ENCODE measurements at places on chromosomes 1 and 21.

DNA sequence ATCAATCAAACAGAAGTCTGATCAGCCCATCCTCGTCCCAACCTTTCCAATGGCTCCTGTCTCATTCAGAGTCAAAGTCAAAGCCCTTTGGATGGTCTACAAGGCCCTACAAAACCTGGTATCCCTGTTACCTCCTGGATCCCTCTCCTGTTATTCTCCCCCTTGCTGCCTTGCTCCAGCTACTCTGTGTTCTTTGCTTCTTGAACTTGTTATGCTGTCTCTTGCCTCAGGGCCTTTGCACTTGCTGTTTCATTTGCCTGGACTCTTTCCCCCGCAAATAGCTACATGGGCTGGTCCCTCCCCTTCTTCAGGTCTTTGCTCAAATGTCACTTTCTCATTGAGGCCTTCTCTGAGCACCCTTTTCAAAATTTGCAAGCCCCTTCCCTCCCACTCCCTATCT, 1.4 kb upstream of the CSF3R start:
- DNase-seq = no peak

- no peak for DNase-seq
These were observed 16.2 kb downstream of the MTOR start for GRCh38 chr1:11245904-11246719.

GRCh38 chr1:65175171-65176055, 27.4 kb downstream of the AK4 start:
- no peak for DNase-seq

DNA sequence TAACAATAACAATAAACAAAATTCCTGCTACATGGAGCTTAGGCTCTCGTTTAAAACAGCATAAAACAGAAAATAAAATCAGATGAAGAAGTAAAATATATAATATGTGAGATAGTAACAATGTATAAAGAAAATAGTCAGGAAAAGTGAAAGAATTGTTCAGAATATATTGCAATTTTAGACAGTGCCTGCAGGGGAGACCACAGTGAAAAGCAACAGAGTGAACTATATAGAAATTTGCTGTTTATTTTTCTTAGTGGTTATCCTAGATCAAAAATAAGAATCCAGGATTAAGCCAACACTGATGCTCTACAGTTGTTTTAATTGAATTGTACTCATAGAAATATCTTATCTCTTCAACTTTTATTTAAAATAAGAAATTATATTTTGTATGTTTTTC, 1639.0 kb upstream of the B3GALT2 start:
- DNase-seq = no peak

DNA sequence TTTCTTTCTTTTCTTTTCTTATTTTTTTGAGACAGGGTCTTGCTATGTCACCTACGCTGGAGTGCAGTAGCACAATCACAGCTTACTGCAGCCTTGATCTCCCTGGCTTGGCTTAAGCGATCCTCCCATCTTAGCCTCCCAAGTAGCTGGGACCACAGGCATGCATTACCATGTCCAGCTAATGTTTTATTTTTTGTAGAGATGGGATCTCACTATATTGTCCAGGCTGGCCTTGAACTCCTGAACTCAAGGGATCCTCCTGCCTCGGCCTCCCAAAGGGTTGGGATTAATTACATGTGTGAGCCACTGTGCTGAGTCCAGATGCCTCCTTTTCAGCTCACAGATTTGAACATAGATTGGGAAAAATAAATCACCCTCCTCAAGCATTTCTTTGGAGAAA, 95.7 kb downstream of the UROD start:
- no peak for DNase-seq

DNA sequence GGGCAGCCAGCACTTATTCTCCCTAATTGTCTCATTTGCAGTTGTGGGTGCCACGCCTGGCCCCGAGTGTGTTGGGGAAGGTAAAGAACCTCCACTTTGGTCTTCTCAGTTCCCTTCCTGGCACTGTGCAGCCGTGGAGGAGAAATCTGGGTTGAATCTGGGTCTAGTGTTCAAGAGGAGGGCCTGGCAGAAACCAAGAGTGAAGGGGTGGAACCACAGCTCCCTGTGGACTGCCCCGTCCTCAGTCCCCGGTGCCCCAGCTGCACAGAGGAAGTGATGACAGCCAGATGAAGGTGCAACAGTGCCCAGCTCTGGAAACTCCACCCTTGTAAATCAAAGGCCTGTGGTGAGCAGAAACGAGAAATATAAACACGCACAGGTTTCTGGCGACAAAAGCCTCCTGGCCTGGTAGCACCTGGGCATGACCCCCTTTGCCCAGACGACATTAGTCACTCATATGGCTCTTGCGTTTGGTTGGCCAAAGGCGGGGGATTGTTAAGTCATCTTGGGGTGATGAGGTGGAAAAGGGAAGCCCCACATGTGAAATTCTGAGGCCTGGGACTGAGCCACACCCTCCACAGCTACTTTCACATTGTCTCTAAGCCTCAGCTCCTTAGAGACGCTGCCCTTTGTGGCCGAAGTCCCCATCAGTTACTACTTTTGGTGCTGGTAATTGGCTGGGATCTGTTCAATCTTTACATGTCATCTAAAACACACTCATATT, 4.2 kb upstream of the ECE1 start:
- DNase-seq = no peak

DNA sequence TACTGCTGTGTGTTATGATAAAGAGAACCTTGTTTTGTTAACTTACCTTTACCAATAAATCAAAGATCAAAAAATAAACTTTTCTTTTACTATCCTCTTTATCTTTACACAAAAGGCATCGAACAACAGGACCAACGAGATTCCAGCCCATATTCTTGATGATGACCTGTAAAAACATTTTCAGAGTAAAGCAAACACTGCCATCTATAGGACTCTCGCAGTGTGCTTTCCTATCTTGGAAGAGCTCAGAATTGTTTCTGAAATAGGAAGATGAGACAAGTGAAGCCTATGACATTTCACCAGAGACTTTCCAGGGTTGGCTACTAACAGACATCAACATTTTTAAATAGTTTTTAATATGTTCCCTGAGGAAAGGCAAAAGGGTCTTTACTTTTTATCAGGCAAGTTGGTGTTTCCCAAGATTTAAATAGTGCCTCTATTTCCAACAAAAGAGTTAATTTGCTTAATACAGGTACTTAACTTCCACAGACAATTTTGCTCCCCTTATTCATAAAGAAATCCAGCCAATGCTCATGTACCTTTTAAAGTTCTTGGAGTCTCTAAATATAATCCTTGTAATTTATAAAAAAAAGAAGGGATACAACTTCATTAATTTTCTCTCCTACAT, 7.3 kb downstream of the GLMN start:
- DNase-seq = no peak

- no peak for DNase-seq
These were observed 80.3 kb downstream of the PCNX2 start for GRCh38 chr1:233215135-233215760.

- DNase-seq = no peak
These were observed 276.1 kb downstream of the PTBP2 start for GRCh38 chr1:96997717-96998116.

GRCh38 chr1:186819563-186819962, 9.2 kb upstream of the PLA2G4A start:
- DNase-seq = no peak

DNA sequence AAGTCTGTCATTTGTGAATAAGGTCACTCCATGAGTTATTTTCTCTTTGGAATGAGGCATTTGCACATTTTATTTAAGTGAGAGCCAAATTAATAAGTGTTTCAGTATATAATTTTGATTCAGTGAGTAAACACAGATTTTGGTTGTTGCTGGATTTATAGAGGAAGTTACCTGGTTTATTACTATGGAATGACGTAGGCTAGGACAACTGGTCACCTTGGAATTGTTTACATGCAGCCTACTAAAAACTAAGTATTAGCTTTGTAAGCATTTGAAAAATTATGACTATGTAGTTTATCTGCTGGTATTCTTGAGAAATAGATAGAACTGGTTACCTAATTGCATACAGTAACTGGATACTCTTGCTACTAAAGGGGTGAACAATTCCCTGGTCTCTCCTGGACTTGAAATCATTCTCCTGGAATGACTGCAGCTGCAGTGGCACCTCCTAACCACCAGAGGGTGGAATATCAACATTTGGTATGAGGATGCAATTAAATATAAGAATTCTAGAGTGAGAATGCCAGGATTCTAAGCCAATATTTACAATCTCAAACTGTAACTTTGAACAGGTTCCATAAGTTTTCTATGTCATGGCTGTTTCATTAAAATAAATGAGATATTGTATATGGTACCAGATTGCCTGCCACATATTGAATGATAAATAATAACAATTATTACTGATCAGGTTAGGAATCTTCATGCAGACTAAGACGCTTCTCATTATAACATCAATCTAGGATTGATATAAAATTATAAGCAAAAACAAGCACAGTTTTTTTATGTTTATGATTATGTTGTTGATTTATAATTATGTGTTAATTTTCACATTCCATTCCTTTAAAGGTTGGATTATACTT, 3.5 kb upstream of the KRTAP27-1 start:
- DNase-seq = no peak

DNA sequence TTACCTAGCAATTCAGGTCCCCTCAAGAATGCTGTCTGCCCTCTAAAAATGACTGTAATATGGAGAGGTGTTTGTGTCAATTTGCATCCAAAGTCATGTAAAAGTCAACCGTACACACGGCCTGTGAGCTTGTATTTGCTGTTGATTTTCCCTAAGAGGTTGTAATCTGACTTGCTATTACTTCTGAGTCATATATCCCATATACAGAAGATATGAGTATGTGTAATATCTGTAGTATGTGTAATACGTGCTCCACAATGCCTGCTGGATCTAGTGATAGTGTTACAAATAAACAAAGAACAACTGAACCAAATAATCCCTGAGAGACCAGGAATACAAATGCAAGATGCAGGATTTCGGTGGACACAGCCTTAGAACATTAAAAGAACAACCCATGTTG, 1.4 kb upstream of the KCNJ6 start:
- DNase-seq = no peak

DNA sequence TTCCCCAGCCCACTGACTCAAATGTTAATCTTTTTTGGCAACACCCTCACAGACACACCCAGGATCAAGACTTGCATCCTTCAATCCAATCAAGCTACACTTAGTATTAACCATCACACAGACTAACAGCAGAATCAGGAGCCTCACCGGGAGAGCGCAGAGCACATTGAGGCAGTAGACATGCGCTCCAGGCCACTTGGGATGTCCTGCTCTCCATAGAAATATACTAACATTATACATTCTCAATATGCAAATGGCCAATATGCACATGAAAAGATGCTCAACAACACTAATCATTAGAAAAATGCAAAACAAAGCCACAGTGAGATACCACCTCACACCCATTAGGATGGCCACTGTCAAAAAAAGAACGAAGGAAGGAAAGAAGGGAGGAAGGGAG, 135.0 kb upstream of the KCNE2 start:
- no peak for DNase-seq

GRCh38 chr1:94231746-94232145, 5.6 kb downstream of the ARHGAP29 start:
- no peak for DNase-seq

- DNase-seq = no peak
These were observed 28.4 kb upstream of the FHAD1 start for GRCh38 chr1:15218287-15219279.

GRCh38 chr1:47326271-47326670, 7.3 kb upstream of the CMPK1 start:
- no peak for DNase-seq

- no peak for DNase-seq
These were observed 110.3 kb upstream of the TSPAN2 start for GRCh38 chr1:115199416-115200132.

DNA sequence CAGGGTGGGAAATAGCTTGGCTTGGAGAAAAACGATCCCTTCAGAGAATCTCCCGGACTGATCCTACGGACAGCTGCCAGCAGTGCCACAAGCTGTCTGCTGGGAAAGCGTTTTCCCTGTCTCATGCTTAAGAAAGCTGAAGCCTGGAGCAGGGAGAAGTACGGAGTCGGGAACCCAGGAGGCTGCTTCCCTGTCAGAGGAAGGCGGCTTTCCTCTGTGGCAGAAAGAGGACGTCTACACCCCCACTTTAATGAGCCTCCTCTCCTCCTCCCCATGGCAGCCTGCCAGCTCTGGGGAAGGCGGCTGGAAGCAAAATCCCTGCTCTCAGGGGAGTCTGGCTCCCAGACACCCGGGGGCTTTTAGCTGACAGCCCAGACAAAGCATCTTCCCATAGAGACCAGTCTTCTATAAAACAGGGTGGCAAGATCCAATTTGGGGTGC, 7.3 kb downstream of the KIF21B start:
- DNase-seq = peak; percentile 76

DNA sequence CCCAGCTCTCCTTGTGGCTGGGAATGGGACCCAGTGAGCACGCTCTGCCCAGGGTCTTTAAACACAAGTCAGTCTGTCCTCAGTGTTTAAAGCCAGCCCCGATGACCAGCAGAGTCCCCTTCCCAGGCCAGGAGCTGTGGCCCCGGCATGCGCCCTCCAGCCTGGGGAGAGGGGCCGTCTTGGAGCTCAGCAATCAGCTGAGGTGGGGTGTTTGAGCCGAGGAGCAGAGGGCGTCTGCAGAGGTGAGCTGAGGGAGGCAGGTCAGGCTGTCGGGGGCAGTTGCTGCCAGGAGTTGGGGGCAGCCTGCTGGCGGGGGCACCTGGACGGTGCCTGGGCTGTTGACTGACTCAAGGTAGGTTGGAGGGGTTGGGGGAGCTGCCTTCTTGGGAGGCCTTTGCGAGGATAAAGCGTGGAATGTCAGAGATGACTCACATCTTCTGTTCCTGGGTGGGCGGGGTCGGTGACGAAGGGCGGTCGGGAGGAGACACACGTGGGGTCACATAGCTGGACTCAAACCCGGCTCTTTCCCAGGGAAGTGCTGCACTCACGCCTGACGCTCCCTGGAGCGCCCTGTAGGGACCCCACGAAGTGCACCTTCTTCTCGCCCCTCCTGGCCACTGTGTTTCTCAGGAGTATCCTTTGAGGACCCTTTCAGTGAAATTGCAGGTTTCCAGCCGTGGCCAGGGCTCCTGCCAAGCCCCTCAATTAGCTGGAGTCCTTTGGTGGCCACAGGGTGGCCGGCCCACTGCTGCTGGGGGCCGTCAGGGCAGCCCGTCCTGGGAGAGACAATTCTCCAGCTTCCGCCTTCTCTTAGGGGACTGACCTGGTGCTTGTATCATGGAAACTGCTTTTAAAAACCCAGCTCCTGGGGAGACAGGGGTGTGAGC, 86.2 kb downstream of the SIK1 start:
- DNase-seq = no peak

GRCh38 chr1:39901714-39902459, at the start of gene MYCL:
MYCL (minus strand) TSS chr1:39901917; CDS start chr1:39901434, 483 bp downstream.
- DNase-seq = peak; percentile 93

- DNase-seq = no peak
These were observed 96.9 kb upstream of the AKT3 start for GRCh38 chr1:243946946-243947345.
